GM12864 (cell line): ENCODE measurements at places on chromosomes 4 and X.
A peak's percentile ranks its signal among the peaks of the same experiment; 100 is the strongest.

- DNase-seq = no peak
Observed at GRCh38 chr4:85565761-85566480, 91.0 kb downstream of the ARHGAP24 start.

GRCh38 chrX:132180929-132181328 lies 38.3 kb downstream of the RAP2C start:
- no peak for DNase-seq

DNA sequence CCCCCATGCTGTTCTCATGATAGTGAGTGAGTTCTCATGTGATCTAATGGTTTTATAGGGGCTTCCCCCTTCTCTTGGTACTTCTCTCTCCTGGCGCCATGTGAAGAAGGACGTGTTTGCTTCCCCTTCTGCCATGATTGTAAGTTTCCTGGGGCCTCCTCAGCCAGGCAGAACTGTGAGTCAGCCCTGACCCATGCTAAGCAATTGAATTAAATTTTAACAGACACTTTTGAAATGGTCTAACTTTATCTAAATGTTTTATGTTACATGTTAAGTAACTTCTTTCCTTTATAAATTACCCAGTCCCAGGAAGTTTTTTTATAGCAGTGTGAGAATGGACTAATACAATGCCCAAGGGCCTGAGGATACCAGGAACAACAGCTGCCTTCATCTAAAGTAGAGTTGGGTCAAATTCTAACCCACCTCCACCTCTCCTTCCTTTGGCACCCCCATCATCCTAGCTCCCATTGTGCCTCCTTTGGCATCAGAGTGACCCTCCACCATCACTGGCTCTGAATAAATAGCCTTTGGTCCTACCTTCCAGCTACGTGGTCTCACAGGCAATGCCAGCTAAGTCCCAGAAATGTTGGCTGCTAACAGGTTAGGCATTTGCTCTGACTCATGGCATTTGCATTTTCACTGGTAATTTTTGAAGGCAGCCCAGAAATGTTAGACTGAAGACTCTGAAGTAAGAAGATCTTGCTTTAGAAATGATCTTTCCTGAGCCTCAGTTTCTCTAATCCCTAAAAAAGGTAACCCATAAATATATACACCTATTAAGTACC lies 182.1 kb downstream of the MOSPD2 start:
- DNase-seq = no peak

GRCh38 chrX:150512461-150512901 lies 55.9 kb upstream of the MTM1 start:
- no peak for DNase-seq

DNA sequence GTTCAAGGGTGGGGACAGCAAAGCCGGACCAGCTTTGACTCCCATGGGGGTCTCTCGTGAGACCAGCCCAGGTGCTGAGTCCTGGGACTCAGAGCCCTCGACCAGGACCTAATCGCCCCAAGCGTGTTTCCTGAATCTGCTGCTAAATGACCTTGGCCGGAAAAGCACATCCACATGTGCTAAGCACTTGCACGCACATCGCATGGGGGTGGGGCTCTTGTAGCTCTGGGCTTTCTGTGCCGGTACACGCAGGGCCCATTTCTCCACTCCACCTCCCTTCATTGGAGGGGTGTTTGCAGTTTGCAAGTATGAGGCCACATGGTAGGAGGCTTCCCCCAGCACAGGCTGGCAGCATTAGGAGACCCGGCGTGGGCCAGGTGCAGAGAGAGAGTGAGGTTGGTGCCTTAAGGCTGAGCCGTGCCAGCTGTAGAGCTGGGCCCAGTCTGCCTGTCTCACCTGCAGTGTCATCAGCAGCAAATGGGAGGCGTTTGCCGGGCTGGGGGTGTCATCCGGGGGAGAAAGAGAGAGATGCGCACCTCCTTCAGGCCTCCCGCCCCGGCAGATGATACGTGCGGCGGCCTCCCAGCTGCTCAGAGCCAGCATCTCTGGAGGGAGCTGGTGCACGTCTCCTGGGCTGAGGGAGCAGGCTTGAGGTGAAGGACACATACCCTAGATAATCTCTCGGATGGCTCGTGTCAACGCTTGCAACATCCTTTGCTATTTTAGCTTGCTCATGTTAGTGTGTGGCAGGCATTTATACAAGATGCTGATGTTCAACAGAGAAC lies 45.2 kb upstream of the CLCN4 start:
- peak; percentile 47 for DNase-seq

GRCh38 chrX:1026263-1027015 lies 186.0 kb downstream of the CRLF2 start:
- DNase-seq = no peak

- DNase-seq = no peak
Observed at GRCh38 chrX:136059350-136059749, 74.1 kb downstream of the SLC9A6 start.

DNA sequence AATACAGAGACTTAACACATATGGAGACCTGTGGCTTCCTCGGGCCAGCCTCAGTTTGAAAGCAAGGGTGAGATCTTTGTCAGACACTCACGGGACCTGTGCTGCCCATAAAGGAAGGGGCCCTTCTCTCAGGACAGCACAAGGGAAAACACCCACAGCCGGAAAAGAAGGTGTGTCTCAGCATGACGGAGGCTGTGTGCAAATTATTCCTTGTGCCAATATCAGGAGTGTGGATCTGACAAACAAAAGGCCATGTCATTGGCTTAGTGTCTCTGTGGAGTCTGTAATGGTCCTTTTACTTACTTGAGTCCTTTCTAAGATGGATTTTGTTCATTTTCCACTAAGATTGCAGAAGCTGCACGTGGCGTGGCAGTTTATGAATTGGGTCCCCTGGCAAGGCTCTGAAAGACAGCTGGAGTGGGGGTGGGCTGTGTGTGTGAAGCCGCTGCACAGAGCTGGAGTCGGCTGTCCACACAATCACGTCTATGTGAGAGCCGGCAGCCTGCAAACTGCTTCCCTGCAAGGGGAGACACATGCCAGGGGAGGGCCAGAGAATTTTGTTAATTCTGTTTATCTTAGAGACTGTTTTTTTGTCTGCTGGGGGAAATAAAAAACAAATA lies 1.9 kb downstream of the ENPP6 start:
- DNase-seq = no peak

DNA sequence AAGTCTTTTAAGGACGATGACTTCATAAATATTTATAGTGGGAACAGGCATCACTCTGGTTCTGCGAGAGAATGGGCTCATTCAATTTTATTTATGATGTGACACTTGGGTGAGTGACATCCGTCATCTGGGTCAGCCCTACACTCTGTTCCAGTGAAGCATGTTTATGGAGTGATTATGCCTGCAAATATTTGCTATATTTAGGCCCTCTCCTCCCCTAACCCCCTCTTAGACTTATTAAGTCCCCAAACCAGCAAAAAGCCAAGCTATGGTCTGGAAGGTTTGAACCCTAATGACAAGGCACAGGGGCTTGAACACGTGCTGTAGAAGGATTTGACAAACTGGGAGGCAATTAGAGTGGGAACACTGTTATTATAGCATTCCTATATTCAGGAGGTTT lies 55.9 kb downstream of the C4orf51 start:
- DNase-seq = no peak

- DNase-seq = no peak
Observed at GRCh38 chrX:68936126-68936525, 107.3 kb downstream of the EFNB1 start.

DNA sequence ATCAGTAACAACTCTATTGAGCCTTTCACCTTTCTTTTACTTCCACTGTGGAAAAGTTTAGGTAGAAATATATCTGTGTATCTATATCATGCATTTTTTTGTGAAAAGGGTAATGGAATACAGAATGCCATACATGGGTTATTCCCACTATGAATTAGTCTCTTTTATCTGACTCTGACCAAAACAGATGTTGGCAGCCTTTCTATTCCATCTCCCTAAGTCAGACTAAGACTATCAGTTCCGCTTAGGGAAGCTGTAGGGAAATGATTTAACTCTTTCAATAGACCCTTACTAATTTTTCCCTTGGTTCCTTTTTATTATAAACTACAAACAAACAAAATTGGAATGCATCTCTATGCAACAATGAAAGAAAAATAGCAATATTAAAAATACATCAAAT lies 92.3 kb upstream of the LEF1 start:
- no peak for DNase-seq

- DNase-seq = no peak
Observed at GRCh38 chr4:6538111-6538510, 36.9 kb upstream of the MAN2B2 start.

DNA sequence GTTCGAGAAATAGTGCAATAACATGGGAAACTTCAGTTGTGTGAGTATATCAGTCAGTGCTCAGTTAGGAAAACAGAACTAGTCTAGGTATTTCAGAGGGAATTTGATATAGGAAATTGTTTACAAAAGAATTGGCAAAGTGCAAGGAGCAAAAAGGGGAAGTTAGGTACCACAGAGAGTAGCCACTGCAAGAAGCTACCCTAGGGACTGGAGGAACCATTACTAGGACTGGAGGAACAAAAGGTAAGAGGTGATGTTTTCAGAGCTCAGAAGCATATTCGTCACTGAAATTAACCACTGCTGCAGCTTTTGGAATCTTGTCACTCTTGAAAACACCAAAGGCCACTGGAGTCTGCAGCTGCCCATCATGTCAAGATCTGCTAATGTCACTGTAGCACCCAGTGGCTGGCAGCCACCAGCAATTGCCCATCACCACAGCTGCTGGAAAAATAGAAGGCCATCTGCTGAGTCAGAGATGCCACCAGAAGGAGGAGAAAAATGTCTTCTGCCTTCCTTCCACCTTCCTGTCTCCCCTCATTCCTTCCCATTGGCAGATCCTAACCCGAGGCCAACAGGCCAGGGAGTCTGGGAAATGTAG lies 160.6 kb upstream of the RPS6KA3 start:
- no peak for DNase-seq

GRCh38 chrX:112668476-112669409 lies 11.0 kb downstream of the LHFPL1 start:
- no peak for DNase-seq

GRCh38 chr4:173647902-173648301 lies 117.9 kb upstream of the HAND2 start:
- DNase-seq = no peak

DNA sequence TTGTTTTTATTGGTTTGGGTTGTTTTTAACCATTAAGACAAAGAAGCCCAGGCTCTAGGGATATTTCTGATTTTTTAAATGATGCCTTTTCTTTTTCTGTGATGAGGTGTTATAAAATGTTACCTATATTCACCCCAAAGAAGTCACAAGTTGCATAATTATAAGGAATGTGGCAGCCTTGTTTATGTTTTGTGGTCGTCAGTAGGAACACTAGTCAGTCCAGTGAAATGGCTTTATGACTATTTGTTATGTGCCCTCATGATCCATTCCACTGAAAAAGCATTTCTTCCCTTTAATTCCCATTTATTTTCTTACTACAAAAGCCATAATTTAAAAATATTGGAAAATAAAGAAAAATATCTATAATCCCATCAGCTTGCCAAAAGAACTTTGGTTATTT lies 34.4 kb downstream of the CC2D2A start:
- DNase-seq = no peak

DNA sequence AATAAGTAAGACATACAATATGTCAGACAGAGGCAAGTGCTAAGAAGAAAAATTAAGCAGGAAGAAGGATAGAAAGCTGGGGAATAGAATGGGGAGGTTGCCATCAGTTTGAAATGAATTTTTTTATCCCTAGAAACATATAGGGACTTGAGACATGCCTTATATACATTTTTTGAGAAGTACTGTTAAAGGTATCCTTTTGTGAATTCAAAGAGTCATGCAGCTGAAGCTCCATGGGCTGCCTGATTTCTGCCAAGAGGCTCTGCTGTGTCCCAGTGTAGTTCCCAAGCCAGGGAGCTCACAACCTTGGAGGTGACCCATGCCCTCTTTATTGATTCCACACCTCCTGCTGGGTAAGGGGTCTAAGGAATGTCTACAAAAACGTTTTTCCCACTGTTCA lies 564.6 kb upstream of the DIPK2B start:
- DNase-seq = no peak

DNA sequence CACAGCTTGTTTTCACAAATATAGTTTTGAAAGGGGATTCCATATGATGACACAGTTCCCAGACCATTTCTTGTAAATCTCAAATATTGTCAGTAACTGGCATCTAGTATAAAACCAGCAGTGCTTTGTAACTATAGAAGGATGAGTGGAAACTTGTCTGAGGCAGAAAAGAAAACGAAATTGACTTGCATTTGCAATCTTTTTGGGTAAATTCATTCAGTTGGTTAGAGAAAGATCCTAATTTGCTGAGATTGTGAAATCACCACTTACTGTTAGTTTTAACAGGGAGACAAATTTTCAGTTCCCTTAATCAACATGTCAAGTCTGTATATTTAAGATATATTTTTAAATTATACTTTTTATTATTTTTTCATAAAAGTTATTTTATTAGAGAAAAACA lies 71.5 kb upstream of the VEGFC start:
- DNase-seq = no peak

DNA sequence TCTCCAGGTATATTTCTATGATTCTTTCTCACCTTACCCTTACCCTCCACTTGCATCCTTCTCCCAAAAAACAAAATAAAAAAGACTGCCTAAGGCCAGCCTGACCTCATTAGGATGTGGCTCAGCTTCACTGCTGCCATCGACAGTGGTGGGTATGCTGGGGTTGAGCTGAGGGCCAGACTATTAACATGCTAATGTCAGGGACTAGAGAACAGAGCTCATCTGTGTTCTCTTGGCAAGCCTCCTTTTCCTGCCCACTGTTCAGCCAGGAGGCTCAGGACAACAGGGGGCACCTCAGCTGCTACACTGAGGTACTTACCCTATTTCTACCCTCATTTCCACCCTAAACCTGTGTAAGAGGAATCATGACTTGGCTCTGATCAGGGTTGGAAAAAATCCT lies 59.3 kb downstream of the MSN start:
- no peak for DNase-seq

DNA sequence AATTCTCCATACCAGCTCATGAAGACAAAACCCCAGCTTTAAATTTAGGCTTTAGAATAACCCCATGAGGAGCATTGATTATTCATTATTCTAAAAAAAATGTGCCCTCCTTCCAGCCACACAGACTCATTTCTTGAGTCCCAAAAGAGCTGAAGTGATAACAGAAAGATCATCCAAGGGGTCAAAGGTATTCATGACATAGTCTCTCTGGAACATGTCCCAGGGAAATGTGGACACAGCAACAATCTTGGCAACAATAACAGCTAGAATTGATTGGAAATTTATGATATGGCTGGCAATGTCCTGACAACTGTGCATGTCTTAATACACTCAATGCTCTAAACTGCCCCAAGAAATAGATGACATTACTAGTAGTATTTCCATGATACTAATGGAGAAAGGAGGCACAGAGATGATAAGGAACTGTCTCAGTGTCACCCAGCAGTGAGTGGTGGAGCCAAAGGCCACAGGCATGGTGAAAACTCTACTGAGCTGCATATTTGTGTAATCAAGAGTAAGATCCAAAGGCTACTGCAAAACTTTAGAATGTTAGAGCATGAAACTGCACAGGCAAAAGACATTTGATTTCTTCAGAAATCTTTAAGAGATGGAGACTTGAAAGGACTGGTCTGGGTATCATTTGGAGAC lies 37.3 kb upstream of the XAGE1B start:
- DNase-seq = no peak

DNA sequence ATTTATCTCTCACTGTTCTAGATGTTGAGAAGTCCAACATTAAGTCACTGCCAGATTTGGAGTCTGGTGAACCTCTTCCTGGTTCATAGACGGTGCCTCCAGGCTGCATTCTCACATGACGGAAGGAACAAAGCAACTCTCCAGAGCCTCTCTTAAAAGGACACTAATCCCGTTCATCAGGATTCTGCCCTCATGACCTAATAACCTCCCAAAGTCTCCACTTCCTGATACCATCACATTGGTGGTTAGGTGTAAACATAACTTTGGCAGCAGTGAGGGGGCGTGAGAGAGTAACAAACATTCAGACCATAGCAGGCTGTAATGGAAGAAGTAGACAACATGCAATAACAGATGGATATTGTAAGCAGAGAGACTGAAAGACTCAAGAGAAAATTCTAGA lies 388.6 kb downstream of the PDHA2 start:
- no peak for DNase-seq
